ENCODE measurements at places on chromosomes 7 and 10.
A peak's percentile ranks its signal among the peaks of the same experiment; 100 is the strongest.

DNA sequence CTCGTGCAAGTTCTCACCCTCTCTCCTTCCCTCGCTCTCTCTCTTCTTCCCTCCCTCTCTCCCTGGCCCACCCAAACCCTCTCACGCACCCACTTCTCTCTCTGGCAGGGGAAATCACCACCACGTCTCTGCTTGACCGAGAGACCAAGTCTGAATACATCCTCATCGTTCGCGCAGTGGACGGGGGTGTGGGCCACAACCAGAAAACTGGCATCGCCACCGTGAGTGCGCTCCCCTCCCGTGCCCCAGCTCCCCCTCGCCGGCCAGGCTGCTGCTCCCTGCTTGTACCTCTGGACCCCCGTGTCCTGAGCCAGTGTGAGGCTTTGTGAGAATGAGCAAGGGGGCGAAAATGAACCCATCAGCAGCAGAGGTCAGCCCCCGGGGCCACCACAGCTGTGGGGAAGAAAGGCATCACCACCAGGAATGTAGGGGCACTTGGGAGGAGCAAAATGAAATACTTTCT lies 25.5 kb downstream of the C10orf105 start:
- DNase-seq, result no peak

DNA sequence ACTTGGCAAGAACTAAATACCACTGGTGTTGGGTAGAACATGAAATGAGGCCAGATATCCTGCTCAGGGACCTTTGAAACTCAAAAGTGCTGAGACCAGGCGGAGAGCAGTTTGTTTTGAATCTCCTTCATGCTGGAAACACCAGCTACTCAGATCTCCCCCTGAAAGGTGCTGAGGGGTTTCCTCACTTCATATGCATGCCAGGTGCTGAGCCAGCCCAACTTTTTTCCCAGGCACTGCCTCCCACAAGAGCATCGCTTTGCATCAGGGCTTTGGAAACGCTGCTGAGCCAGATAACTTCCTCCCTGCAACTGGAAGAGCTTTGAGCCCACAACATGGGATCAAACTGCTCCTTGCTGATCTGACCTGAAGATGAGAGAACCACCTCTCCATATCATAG lies 13.7 kb downstream of the NPTX2 start:
- no peak for DNase-seq

DNA sequence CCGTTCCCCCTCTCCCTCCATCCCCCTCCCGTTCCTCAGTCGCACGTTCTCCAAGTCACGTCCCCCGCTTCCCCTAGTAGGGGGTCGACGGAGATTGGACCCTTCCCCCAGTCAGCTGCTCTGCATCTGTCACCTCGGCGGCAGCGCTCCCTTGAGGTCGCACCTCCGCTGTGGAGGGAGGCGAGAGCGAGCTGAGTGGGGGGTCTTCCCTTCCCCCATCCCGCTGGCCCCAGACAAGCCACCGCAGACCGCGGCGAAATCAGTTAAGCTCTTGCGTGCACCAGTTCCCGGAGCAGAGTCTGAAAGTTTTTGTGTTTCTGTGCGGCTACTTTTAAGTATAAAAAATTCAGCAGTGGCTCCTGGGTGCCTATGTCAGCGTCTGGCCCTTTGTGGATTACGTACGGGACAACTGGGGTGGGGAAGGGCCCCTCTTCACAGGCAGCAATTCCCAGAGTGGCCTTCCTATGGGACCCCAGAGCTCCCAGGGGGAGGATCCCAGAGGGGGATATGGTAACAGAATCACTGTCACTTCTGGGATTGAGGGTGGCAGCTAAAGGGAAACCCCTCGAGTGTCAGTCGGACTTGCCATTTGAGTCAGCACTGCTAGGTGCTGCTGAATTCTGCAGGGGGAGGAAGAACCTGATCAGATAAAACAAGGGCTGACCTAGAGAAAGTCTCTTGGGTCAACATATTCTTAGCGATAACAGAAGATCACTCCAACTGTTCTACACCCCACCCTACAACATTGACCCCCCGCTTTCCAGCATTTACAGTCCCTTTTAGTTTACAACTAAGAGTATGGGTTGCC lies 12.5 kb upstream of the DDIT4 start:
- peak; percentile 44 for DNase-seq

- no peak for DNase-seq
Observed at GRCh38 chr10:60419249-60419648, 29.6 kb upstream of the ANK3 start.

GRCh38 chr10:111125102-111125501 lies 48.3 kb downstream of the ADRA2A start:
- DNase-seq, result no peak

DNA sequence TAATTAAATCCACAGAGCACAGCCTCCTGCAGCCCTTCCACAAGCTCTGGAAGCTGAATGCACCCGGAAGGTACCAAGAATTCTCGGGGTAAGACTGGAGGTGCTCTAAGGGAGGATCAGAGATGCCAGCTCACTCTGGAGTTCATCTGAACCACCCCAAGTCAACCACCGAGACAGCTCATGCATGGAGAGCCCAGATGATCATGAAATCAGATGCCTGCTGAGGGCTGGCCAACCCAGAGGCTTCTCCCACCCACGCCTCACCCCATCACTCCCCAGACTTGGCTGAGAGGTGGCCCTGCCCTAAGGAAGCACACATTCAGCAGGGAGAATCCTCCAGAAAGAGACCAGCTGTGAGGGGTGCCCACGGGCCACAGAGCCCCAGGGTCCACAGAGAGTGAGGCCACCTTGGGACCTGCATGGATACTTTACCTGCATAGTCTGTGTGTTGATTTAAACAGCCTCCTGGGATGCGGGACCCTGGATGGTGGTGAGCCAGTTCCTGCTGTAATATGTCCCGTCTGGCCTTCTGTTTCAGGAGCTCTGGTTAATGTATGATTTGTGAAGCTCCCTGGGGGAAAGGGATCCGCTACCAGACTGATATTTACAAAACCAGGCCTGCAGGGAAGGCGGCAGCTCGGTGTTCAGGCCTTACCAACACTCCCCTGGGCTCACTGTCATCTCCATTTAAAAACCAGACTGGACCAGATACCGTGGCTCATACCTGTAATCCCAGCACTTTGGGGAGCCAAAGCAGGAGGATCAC lies 64.9 kb downstream of the INSIG1 start:
- no peak for DNase-seq

- DNase-seq, result no peak
Observed at GRCh38 chr7:87225696-87226095, 6.2 kb upstream of the TMEM243 start.

DNA sequence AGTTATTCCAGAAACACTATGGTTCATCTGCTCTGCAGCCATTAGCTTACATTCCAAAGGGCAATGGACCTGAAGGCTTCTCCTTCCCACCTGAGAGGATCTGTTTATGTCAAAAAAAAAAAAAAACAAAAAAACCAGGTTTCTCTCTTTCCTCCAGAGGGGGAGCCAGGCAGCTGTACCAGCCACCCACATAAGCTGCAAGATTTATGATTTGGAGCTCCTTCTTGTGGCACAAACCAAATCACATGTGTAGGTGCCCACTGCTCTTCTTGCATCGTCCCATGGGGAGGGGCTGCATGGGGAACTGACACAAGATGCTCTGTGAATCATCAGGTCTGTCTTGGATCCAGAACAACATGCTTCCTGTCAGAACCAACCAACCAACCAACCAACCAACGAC lies 231.6 kb upstream of the IGFBP3 start:
- DNase-seq, result no peak

- no peak for DNase-seq
Observed at GRCh38 chr10:113095419-113096127, 145.5 kb downstream of the TCF7L2 start.

DNA sequence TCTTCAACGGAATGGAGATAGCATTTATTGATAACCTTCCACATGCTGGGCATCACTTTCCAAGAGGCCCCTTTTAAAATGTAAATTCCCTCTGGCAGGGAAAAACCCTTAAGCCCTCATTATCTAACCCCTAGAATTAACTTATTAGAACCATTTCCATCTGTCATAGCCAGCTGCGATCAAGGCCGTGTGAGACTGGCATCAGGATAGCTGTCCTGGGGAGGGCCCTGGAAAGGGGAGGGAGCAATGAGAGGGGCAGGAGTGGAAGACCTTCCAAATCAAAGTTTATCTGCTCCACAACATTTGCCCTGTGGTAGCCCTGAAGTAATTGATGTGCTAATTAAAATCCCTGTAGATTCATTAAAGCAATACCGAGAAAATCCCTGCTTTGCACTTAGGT lies 45.0 kb upstream of the JAZF1 start:
- no peak for DNase-seq

GRCh38 chr10:71177651-71178199 lies 34.6 kb upstream of the UNC5B start:
- no peak for DNase-seq

DNA sequence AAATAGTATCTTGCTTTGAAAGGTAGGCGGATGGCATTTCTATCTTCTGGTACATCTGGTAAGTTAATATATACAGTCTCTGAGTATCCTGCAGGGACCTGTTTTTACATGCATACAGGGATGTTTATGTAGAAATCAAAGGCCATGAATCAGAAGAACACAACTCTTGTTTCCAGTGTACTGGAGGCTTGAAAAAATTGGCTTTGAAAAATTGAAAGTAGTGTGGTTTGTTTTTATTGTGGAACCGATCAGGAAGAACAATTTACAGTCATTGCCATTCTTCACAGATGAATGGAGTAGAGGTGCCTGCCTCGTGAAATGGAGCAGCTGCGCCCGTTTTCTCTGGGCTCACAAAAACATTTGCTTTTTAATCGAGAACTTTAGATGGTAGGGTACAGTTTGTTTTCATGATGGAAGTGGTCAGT lies 54.0 kb upstream of the RPA3 start:
- DNase-seq, result no peak

DNA sequence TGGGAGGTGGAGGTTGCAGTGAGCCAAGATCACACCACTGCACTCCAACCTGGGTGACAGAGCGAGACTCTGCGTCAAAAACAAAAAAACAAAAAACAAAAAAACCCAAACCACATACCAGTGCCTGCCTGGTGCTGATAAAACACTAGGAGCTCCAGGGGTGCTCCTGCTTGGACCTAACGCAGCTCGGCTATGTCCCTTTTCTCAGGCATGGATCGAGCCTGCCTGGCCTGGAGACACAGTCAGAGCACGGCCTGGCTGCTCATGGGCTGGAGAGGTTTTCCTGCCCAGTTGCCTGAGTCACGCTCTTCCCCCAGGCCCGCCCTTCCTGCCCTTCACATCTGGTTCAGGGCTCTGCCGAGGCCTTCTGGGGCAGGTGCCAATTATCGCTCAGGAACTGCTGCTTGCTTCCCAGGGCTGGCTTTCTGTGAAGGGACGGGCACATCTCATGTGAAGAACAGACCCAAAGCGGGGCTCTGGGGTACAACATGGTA lies 12.6 kb upstream of the NPFFR1 start:
- DNase-seq, result peak; percentile 56

- DNase-seq, result no peak
Observed at GRCh38 chr10:124697837-124698544, 46.2 kb downstream of the FAM53B start.

GRCh38 chr7:94432817-94433216 lies 38.1 kb downstream of the COL1A2 start:
- DNase-seq, result no peak

- DNase-seq, result no peak
Observed at GRCh38 chr10:92150823-92151222, 140.1 kb downstream of the CPEB3 start.

DNA sequence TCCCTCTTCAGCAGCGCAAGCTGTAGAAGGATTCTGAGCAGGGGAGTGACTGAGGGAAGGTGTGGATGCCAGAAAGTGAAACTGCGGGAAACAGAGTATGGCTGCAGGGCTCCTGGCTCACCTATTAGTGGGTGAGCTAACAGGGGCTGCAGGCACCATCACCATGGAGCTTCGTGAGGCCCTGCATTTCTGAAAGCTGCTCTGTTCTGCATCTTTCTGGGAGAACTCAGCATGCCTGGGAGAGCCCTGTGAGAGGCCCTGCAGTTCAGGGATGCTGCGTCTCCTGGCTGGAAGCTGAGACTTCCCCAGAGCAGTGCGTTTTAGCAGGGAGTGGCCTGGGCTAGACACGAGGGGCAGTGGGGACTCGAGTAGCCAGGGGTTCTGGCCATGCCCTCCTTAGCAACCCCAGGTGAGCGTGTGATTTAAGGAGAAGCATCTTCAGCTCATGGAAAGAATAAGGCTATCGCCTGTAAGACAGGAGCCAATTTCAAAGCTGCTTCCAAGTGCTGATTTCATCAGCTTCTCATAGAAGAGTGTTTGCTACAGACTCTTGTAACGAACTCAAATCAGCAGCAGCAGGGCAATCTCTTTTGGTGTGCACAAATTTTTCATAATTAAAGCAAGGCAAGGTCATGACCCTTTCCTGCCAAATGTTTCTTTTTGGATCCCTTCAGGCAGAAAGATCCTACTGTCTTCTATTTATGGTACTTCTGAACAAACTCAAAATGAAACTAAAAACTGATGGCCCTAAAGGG lies 293.6 kb upstream of the ZNF32 start:
- DNase-seq, result no peak

- no peak for DNase-seq
Observed at GRCh38 chr10:76882245-76882644, 755.4 kb downstream of the KCNMA1 start.

GRCh38 chr10:98308669-98309365 lies 40.8 kb upstream of the LOXL4 start:
- no peak for DNase-seq

DNA sequence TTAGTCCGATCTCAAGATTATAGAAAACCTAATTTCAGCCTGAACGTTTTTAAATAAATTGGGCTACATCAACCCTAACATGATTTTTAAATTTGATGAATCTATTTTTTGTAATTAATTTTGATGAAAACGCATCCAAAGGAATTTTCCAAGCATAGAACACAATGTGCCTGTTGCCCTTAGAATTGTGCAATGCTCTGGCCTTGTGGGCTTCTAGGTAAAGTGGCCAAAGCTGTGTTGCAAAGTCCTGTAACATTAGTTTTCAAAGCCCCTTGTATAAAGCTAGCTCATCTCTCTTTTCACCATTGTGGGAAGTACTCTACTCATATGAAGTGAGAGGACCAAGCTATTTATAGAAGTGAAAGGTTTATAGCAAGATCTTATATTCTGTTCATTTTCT lies 138.4 kb upstream of the PRPS1L1 start:
- no peak for DNase-seq

- DNase-seq, result peak; percentile 88
Observed at GRCh38 chr10:100997360-100998182, 2.0 kb upstream of the LZTS2 start.

- DNase-seq, result no peak
Observed at GRCh38 chr7:75905785-75906604, 9.0 kb upstream of the POR start.

GRCh38 chr7:134220236-134220635 lies 93.1 kb downstream of the LRGUK start:
- no peak for DNase-seq

- DNase-seq, result peak; percentile 34
Observed at GRCh38 chr10:133258818-133259601, 17.7 kb downstream of the ADAM8 start.
